ENCODE measurements at places on chromosomes 6 and 20. TPM values are rescaled to one million over a fixed set of nuclear protein-coding genes. Genes with fewer than 3 reads are reported as not detected.

- DNase-seq, result peak; percentile 20
Observed at GRCh38 chr6:50128420-50129005, 78.8 kb upstream of the DEFB112 start.

- no peak for DNase-seq
Observed at GRCh38 chr6:152595499-152595898, 41.7 kb downstream of the SYNE1 start.

- DNase-seq, result peak; percentile 82
Observed at GRCh38 chr6:683742-684440, 9.0 kb downstream of the EXOC2 start.

GRCh38 chr6:129402244-129402643 is 307.7 kb downstream of the ARHGAP18 start:
- no peak for DNase-seq

- DNase-seq, result no peak
Observed at GRCh38 chr20:41350408-41350962, 9.9 kb downstream of the LPIN3 start.

DNA sequence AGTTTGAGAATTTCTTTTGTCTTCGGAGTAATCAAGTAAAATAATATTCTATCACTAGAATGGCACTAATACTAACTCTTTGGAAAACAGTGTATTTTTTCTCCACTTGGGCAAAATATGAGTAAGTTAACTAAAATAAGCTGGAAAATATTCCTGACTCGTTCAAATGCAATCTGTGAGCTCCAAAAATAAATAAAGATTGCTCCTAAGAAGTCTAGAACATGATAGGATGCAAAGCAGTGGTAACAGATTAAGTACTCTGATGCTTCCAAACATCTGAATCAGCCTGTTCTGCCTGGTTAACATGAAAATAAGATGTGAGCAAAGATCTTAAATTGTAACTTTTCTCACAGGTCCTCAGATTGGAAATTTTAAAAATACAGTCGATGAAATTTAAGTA is 285.1 kb upstream of the ID4 start:
- no peak for DNase-seq

DNA sequence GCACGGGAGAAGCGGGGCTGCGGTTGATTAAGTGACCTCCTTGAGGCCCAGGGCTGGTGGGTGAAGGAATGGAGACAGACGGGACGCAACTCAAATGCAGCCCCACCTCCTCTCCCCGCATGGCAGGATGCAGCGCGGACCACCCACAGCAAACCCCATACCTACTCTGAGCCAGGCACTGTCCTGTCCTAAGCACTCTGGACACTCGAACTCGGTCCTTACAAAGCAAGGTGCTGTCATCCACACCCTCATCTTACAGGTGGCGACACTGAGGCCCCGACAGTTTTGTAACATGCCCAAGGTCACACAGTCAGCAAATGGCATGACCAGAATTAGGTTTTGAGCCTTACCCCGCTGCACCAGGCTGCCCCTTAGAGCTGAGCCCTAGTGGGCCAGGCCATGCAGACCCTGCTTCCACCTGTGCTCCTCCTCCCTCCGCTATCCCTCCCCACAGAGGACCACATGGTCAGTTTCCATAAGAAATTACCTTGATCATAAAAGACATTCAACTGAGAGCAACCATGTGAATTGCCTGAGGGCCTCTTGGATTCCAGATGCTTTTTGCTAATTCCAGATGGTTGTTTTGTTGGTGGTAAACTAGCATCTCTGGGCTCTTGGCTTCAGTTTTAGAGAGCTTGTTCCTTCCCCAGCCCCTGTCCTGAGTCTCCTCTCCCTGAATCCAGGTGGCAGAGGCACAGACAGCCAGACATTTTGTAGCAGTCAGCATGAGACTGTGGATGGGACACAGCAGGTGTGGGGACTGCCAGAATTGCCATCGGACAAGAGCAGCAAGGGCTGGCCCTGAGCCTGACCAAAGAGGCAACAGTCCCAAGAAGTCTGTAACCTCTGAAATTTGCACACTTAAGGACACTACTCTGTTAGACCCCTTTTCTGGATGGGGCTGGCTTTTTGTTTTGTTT is 171.9 kb upstream of the PMEPA1 start:
- no peak for DNase-seq

GRCh38 chr6:75145976-75146375 is 59.9 kb downstream of the COL12A1 start:
- DNase-seq, result no peak

The NMBR gene
- polyA plus RNA-seq, result not detected

The AIG1 gene
- 38.2 TPM for polyA plus RNA-seq

The SSTR4 gene
- polyA plus RNA-seq, result 0.36 TPM

The CLPSL2 gene
- not detected for polyA plus RNA-seq
